ENCODE measurements at places on chromosomes 3 and 15.

DNA sequence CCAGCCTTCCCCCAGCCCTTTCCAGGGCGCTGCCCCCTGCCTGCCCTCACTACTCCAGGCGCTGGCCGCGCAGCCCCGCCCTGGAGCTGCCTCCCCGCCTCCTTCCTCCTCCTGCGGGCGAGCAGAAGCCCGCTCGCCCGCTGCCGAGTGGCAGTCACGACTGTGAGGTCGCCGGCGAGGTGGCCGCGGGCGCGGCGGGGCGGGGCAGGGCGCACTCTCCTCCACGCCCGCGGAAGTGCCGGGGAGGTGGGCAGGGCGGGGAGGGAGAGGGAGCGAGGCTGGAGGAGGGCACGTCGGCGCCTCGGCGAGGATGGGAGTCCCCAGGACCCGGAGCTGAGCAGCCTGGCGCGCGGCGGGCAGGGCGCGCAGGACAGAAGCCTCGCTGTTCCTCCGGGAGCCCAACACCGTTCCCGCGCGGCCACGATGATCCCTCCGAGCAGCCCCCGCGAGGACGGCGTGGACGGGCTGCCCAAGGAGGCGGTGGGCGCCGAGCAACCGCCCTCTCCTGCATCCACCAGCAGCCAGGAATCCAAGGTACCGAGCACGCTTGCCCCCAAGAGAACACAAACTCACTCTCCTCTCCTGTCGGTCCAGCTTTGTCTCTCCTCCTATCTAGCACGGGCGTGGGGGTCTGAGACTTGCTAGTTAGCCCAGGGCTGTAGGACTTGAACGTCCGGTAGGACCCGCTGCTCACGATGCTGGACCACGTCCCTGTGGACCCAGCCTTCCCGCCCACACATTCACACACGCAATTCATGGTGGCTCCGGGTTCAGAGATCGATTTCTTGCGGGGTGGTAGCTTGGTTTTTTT lies at the start of gene STAC:
STAC (plus strand) TSS at position 284 of the 811 bp plus-strand sequence; CDS start at position 424, 140 bp downstream.
- DNase-seq: no peak

DNA sequence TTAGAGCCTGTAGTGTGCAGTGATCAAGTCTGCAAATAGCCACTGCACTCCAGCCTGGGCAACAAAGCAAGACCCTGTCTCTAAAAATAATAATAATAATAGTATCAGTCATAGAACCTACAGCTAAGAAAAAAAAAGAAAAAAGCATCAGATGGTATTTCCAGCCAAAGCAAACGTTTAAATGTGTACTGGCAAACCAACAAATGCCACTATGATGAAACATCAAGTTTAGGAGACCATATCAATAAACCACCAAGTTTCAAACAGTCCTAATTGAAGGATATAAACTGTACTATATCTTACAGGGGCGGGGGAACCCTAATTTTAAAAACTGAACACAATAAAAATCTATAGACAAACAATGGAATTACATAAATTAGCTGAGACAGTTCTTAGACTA lies 6.4 kb downstream of the UBP1 start:
- DNase-seq: no peak

DNA sequence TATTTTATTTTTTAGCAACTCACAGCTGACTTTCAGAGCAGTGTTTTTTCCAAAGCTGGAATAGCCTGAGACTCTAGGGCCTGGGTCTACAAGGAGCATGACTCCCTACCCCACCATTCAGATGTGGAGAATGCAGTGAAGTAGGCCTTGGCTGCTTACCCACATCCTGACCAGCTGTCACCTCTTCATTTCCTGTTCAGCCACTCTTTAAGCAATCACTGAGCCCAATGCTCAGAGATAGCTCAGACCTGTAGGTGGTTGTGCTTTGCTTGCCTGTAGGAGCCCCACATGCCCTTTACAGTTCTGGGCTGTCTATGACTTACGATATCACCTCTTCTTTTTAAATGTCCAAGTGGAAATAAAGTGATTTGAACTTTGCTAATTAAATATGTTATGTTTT lies 148.1 kb downstream of the NEK11 start:
- no peak for DNase-seq

GRCh38 chr15:69751566-69751965 lies 298.9 kb downstream of the RPLP1 start:
- no peak for DNase-seq

- DNase-seq: no peak
These were observed 25.6 kb upstream of the NLGN1 start for GRCh38 chr3:173371848-173372487.

DNA sequence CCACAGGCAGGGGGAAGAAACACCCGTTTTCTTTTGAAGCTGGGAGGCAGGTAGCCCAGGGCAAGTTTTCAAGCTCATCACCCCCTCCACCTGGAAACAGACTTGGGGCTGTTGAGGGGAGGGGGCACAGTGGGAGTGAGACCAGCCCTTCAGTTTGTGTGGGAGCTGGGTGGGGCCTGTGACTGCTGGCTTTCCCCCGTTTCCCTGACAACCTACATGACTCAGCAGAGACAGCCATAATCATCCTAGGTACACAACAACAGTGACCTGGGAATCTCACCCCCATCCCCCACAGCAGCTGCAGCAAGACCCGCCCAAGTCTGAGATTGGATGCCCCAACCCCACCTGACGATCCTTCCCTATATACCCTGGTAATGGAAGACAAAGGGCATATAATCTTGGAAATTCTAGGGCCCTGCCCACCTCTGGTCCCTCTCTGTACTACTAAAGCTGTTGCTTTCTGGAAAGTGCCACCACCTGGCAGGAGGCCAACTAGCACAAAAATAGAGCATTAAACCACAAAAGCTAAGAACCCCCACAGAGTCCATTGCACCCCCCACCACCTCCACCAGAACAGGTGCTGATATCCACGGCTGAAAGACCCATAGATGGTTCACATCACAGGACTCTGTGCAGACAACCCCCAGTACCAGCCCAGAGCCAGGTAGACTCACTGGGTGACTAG lies 422.2 kb upstream of the SGO1 start:
- DNase-seq: no peak

GRCh38 chr15:78073046-78073787 lies 4.3 kb downstream of the TBC1D2B start:
- no peak for DNase-seq

DNA sequence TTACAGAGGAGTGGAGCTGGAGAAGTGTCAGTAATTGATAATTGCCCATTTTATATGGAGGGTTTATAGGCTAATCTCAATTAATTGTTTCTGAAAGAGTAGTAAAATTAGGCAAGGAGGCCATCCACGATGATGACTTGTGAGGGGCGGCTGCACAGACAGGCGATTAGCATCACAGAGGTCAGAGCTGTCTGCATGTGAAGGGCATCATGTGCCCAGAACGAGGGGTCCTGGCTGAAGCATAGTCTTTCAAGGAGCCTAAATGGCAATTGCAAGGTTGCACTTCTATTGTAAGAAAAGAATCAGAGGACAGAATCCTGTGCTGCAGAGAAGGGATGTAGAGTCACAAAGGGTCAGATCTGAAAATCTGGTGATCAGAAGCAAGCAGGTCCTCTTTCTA lies 196.6 kb downstream of the EBLN2 start:
- no peak for DNase-seq

DNA sequence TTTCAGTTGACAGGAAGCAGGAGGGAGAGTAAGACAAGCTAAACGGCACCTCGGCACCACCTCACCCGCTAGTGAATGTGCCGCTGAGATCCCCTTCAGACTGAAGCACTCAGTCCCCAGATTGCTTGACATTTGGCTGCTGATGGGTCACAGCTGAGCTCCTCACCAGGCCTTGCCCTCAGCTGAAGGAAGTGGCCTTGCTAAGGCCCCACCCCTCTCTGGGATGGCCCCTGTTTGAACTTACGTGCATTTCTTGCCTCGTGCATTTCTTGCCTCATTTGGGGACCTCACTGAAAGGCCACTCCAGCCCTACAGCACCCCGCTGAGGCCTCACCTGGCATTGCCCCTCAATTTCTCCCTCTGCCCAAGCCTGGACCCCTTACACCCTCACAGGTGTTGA lies 39.8 kb downstream of the EOGT start:
- DNase-seq: no peak

GRCh38 chr3:46860017-46860809 lies 3.0 kb downstream of the MYL3 start:
- no peak for DNase-seq

GRCh38 chr3:14486460-14486859 lies 53.7 kb downstream of the GRIP2 start:
- no peak for DNase-seq

DNA sequence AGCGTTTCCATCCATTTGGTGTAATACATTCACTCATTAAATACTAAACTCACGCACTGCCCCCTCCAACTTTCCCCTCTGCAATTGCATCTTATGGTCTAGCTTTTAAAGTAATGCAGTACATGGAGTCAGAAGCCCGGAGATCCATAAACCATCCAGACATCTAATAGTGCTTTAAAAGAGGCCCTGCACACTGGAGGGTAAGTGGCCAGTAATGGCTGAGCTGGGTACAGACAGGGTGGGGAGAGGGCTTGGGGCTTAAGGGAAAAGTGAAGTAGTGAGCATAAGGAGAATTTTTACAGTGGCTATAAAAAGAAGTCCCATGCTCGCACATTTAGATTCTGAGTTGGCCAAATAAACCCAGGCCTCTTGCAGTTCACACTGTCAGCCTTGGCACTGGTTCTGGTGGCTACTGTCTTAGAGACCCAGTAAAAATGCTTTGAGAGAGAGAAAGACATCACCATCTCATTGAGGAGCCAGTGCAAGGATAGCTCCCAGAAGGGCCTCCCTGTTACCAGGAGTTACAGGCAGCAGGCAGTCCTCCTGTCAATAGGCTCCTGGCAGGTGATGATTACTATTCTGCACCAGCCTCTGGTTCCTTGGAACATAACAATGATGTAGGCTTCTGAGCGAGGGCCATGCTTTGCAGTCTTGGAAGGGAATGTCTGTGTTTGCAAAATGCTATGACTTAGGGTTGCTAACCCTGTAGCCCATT lies 112.6 kb upstream of the NEO1 start:
- no peak for DNase-seq

DNA sequence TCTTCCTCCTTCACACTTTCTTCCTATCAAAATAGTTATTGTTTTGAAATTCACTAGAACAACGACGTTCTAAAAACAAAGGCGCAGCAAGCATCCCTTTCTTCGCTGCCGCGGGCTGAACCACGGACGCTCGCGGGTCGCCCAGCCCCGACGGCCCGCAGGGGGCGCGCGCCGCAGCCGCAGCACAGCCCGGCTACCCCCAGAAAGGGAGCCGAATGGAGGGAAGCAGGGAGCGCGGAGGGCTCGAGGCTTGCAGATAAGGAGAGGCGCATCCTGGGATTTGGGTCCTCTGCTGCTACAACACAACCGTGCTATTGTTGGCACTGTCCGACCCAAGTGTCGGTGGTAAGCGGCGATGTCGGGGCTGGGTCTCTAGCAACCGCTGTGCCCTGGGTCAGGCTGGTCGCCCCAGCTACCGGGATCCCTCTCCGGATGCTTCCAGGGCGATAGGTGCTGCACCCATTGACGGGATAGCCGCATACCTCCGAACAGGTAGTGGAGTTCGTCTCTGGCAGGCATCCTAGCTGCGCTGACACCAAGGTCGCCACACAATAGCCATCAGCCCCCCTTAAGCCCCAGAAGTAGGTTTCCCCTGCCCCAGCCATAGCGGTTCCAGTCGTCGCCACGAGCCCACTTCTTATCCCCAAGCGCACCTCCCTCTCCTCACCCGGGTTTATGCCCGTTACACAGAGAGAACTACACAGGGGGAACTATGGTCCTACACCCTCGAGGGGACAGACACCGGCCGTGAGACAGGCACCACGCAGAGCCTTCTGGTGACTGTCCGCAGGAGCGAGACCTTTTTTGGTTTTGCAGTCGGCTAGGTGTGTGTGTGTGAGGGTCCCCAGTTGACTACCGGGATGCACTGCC lies 6.0 kb downstream of the ONECUT1 start:
- no peak for DNase-seq

DNA sequence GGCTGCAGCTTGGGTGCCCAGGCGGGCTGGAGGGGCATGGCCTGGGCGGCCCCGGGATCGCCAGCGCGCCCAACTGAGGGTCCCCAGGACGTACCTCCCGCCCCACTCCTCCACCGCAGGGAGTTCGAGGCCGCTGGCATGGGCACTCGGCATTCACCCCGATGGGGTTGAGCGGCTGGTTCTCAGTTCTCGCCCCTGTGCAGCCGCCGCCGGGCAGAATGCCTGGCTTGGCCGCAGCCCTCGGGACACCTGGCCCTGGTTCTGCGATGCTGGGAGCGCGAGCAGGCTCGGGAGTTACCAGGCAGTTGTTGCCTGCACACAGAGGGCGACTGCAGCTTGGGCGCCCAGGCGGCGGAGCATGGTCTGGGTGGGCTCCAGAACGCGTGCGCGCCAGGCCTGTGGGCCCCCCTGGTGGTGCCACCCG lies 121.4 kb downstream of the LMLN start:
- no peak for DNase-seq

- no peak for DNase-seq
These were observed 299.6 kb downstream of the ULK4 start for GRCh38 chr3:41662288-41662687.
